DND-41 (cell line): ENCODE measurements at places on chromosomes 5 and 9.

- H3K27ac ChIP-seq, result no peak overlapping the region
- H3K4me1 ChIP-seq, result no peaks in the 10 kb centered on the region
- no peaks in the 10 kb centered on the region for H3K27me3 ChIP-seq
- H3K4me3 ChIP-seq, result no peak overlapping the region
- no peak for DNase-seq
Observed at GRCh38 chr9:83523684-83524083, 14.5 kb downstream of the FRMD3 start.

- H3K4me3 ChIP-seq, result no peak overlapping the region
- no peak overlapping the region for H3K27ac ChIP-seq
- no peaks in the 10 kb centered on the region for H3K4me1 ChIP-seq
- DNase-seq, result no peak
- H3K36me3 ChIP-seq, result no peaks in the 10 kb centered on the region
Observed at GRCh38 chr9:98726735-98727134, 18.0 kb upstream of the GABBR2 start.

DNA sequence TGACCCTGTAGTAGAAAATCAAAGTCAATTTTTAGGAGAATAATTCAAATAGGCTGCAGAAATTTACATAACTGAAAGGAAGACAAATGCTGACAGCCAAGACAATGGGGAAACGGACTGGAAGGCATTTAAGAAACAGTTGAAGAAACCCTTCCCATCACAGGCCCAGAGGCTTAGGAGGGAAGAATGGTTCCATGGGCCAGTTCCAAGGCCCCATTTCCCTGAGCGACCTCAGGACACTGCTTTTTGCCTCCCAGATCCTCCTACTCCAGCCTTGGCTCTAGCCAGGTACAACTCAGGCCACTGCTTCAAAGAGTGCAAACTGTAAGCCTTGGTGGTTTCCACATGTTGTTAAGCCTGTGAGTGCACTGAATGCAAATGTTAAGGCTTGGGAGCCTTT, 184.1 kb upstream of the SGCD start:
- H3K4me1 ChIP-seq, result no peaks in the 10 kb centered on the region
- no peak overlapping the region for H3K4me3 ChIP-seq
- no peaks in the 10 kb centered on the region for H3K27me3 ChIP-seq
- no peak for DNase-seq
- no peak overlapping the region for H3K27ac ChIP-seq

- H3K4me1 ChIP-seq, result no peaks in the 10 kb centered on the region
- H3K4me3 ChIP-seq, result no peak overlapping the region
- no peak for DNase-seq
- H3K27ac ChIP-seq, result no peak overlapping the region
- H3K27me3 ChIP-seq, result no peaks in the 10 kb centered on the region
- H3K36me3 ChIP-seq, result peaks cover 39% of the 10 kb centered on the region
Observed at GRCh38 chr5:77437194-77437593, 54.9 kb downstream of the WDR41 start.

GRCh38 chr5:115985802-115986757, 23.8 kb downstream of the LVRN start:
- no peak overlapping the region for H3K4me3 ChIP-seq
- no peak for DNase-seq
- H3K27ac ChIP-seq, result no peak overlapping the region
